ENCODE measurements at places on chromosomes 1 and 21.
A peak's percentile ranks its signal among the peaks of the same experiment; 100 is the strongest.

GRCh38 chr21:42058631-42059111, 12.4 kb upstream of the UMODL1 start:
- DNase-seq, result no peak

DNA sequence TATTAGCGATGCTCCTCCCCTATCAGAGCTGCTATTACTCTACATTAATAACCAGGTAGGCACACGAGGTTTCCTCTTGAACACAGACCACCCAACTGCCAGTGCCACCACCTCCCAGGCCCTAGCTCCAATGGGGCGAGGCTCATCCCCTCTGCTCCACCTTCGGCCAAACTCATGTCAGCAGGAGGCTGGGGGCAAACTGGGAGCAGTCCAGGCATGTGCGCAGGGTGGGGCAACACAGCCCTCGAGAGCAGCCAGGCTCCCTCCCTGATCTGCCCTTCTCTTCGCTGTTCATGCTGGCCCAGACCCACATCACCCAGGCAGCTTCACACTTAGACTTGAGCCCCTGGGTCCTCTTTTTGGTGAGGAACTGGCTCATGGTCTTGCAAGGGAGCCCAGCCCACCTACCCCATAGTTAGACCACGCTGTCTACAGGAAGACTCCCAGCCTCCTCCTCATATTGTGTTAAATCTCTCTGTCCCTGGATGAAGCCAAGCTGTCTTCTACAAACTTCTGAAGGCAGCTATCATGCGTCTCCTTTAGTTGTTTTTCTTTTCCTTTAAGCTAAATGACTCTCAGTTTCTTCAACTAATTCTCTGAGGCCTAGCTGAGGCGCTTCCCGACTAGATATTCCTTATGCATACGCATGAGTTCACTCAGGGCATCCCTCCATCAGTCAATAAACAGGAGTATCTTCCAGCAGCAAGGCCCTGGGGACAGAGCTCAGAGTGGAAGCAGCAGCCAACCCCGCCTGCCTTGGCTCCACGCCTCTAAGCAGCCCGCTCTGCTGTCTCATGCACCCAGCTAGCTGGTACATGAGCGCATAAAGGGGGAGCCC, 12.0 kb downstream of the TMEM9 start:
- DNase-seq, result no peak

DNA sequence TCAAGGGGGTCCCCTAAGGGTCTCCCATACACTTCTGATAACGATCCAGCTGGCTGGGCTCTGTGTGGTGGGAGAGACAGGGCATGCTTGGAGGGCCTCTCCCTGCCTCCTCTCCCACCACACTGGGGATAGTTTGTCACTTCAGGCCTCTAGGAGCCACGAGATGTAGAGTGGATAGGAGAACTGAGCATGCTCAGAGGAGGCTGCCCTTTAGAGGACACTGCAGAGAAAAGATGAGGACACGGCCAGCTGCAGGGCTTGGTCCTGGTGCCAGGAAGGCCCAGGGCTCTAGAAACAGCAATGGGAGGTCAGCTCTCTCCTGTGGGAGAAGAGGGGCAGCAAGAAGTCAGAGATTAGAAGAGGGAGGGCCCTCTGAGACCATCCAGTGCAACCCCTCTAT, 25.7 kb downstream of the SLC9A1 start:
- DNase-seq, result no peak

DNA sequence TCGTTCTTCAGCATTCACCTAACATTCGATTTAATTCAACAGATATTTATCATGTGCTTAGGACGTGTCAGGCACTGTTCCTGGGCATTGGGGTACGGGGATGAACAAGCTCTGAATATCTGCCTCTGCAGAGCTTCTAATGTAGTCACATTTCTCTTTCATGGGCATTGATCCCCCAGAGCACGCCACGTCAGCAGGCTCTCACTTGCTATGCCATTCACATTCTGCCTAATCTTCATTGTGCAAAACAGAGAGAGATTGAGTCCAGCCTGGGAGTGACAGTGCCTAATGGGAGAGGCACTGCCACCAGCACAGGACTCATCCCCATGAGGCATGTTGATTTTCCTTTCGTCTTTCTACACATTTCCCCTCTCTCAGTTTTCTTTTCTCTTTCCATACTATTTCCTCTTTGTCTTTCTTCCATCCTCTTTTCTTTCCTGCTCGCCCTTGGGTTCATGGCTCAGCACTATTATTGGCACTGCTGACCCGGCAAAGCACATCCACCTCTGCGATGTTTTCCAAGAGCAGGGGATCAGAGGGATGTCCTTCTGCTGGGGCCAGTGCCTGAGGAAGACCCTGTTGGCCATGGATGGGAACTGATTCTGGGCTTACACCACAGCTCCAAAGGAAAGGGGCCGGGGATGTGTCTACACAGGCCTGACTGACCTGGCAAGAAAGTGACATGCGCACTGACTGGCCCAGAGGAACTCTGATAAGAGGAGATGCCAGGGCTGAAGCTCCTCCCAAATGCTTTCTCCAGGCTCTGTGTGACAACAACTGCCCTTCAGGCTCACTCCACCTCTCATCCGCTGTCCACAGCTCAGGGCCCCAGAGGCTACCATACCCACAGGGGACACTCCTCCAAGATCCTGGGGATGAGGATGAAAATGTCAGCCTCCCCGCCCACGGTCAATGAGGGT, 195.9 kb downstream of the TOMM20 start:
- no peak for DNase-seq

GRCh38 chr1:36988321-36988720, 46.0 kb downstream of the GRIK3 start:
- no peak for DNase-seq

- no peak for DNase-seq
These were observed 744 bp downstream of the MIER1 start for GRCh38 chr1:66925558-66925910.

DNA sequence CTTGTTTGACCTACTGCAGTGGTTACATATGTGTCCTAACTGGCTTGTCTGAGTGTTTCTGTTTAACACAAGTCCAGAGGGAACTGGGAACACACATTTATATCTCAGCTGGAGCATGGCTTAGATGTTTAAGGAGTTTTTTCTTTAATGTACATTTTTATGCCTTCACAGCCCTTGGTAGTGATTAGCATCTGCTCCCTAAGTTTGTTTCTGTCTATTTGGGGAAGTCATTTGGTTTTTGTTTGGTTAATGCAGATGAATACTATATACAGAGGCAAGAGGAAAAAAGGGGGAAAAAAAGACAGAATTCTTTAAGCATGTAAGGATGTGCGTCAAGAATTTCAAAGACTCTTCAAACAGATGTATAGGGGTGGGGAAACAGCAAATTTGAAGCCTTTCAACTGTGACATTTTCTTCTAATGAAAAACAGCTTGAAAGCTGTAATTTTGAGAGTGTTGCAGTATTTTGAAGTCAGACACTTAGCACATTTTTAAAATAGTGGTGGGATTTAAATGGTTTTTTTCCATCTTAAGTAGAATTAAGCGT, 15.4 kb downstream of the MACO1 start:
- no peak for DNase-seq

DNA sequence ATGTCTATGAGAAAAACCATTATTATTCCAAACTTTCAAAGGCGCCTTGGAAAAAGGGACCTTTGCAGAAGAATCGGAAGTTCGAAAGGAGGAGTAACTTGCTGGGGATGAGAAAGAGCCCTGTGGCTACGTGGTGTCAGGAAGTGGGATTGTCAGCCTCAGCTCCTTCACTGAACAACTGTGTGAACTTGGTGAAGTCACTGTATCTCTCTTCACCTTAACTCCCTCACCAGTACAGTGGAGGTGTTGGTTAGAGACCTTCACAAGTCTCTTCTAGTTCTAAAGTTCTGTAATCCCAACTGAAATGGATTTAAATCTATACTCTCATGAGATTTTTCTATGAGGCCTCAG, 285.6 kb downstream of the CACNA1E start:
- no peak for DNase-seq

DNA sequence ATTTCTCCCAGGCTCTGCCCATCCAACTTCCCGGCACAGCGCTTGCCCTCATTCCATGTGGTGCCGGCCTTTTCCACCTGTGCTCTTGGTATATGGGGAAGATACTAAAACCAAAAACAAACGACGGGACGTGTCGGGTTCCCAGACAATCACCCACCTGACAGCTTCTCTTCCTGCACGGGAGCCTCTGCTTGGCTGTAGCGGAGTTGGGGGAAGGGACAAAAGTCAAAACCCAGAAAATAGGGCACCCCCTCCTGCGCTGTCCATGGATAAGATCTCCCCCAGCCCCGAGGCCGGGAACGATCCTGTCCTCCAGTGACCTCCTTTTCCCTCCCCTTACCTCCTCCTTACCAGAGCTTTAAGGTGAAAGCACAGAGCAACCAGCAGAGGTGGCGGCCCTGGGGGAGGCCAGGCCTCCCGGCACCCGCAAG, 640 bp downstream of the JTB start:
- DNase-seq, result no peak

- DNase-seq, result peak; percentile 29
These were observed 20.1 kb downstream of the UBE2U start for GRCh38 chr1:64223329-64224151.

DNA sequence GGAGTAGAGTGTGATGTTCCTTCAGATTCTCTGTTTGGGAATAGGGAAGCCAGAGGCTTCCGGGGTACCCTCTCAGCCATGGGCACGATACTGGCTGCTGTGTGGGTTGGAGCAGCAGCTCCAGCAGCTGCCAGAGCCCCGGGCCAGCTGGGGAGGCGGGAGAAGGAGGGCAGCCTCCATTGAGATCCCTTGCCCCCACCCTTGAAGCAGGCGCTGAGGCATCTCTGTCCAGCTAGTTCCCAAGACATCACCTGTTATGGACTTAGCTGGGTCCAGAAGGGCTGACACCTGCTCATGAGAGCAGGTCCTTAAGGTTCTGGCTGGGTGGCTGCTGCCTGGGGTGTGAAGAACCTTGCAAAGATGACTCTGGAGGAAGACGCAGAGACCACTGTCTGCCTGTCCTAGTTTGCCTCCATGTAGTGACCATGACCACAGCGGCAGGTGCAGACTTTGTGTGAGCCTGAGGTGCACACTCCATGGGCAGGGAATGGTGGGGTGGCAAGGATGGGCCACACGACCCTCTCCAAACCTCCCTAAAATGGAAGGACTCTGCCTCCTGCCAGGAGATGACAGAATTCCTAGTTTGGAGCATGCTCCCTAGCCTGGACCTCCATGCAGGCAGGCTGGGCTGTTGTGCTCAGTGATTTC, 222.6 kb upstream of the C1orf174 start:
- DNase-seq, result no peak

GRCh38 chr1:12258272-12258671, 28.4 kb downstream of the VPS13D start:
- no peak for DNase-seq

GRCh38 chr21:44408226-44408625, 47.1 kb upstream of the LRRC3 start:
- no peak for DNase-seq

DNA sequence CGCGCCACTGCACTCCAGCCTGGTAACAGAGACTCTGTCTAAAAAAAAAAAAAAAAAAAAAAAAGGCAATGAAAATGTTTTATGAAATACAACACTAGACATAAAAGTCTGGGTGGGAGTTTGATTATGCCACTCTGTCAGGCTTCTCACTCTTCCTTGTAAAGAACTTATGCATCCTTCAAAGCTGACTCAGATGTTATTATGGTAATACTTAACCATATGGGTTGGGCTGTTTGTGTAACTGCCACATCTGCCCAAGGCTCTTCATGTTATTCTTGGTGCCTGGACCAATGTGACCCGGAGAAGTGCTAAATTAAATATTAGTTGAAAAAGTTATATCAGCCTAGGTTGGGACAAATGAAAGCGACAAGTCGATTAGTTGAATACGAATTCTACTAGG, 23.8 kb downstream of the FAM89A start:
- DNase-seq, result no peak
